Nucleus accumbens (tissue), 56 donors: ENCODE measurements at places on chromosomes 16 and 17.

DNA sequence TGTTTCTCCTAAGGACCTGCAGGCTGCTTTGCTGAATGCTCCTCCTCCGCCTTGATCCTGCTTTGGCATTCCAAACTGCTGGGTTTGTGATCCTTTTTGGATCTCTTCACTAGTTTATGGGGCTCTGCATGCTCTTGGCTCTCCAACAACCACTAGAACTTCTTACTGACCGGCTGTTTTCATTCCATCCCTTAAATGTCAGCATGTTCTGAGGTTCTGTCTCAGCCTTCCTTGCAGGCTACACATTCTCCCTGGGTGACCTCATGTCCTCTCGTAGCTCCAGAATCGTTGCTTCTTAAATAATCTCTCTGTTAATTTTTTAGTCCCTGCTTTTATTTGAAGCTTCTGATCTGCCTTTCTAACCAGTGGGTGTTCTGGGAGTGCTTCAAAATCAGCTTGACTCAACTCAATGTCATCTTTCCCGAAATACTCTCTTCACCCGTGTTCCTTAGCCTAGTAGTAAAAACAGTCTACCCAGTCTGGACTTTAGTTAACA lies 119.0 kb upstream of the HS3ST2 start:
- DNase-seq: no peak

- DNase-seq: no peak
These were observed 40.5 kb downstream of the ATP2C2 start for GRCh38 chr16:84408856-84409255.

GRCh38 chr17:78501241-78502036 lies 75.8 kb downstream of the DNAH17 start:
- DNase-seq: no peak

GRCh38 chr17:61420052-61420451 lies 20.4 kb downstream of the TBX2 start:
- no peak for DNase-seq

GRCh38 chr17:74340470-74341023 lies 14.5 kb downstream of the KIF19 start:
- DNase-seq: no peak

- DNase-seq: no peak
These were observed 4.7 kb upstream of the AANAT start for GRCh38 chr17:76462556-76463290.

GRCh38 chr17:750431-751037 lies 1.5 kb downstream of the GEMIN4 start:
- no peak for DNase-seq

DNA sequence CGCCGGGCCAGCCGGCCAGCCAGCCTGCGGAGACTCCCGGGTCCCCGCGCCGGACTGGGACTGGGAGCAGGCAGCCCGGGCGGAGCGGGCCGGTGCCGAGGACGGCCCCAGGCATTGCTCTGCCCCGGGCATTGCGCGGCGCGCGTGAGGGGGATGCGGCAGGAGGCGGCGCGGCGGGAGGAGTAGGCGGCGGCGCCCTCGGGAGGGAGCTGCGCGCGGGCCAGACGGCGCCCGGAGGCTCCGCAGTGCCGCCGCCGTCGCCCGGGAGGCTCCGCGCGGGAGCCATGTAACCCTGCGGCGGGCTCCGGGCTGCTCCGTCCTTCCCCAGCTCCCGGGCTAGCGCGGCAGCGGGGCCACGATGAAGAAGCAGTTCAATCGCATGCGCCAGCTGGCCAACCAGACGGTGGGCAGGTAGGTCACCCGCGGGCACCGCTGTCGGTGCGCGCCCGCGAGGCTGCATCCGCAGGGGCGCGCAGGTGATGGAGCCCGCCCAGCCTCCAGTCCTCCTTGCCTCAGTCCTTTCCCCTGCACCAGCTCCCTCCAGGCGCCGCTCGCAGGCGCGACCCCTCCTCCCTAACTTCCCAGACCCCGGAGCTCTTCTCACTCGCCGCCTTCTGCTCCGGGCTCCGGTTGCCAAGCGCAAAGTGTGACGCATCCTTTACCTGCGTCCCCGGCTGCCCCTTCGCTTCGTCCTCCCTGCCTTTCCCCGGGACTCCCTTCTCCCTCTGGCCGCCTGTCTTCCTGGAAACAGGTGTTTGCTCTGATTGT lies at the start of gene ARHGAP44:
Gene ARHGAP44 (plus strand): TSS at position 18 of the 768 bp plus-strand sequence. CDS start 341 bp downstream, at position 359.
- DNase-seq: no peak

DNA sequence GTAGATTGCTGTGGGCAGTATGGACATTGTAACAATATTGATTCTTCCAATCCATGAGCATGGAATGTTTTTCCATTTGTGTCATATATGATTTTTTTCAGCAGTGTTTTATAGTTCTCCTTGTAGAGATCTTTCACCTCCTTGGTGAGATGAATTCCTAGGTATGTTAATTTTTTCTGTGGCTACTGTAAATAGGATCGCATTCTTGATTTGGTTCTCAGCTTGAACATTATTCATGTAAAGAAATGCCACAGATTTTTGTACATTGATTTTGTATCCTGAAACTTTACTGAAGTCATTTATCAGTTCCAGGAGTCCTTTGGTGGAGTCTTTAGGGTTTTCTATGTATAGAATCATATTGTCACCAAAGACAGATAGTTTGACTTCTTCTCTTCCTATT lies 19.7 kb upstream of the CDR2 start:
- no peak for DNase-seq

GRCh38 chr17:49987681-49988441 lies 7.2 kb downstream of the DLX3 start:
- DNase-seq: no peak

DNA sequence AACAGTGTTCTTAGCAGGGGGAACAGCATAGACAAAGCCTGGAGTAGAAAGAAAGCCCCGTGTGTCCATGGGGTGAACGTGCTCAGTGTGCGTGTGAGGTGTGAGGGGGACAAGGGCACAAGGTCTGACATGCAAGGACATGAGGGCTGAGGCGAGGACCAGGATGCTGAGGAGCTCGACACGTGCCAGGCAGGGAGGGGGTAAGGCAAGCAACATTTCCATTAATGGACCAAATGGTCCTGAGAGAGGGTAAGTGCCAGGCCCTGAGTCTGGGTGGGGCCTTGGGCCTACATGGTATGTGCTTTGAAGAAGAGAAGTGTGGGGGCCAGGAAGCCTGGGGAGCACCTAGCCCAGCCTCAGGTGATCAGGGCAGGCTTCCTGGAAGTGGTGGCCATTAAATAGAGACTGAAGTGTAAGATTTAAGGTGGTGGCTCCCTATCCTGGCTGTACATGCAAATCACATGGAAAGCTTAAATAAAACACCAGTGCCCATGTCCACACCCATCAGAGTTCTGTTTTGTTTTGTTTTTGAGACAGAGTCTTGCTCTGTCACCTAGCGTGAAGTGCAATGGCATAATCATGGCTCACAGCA lies 29.3 kb downstream of the ADCY7 start:
- DNase-seq: no peak

- no peak for DNase-seq
These were observed 5.7 kb downstream of the CALB2 start for GRCh38 chr16:71364133-71364681.

GRCh38 chr17:66932311-66932710 lies 32.2 kb upstream of the CACNG4 start:
- no peak for DNase-seq

DNA sequence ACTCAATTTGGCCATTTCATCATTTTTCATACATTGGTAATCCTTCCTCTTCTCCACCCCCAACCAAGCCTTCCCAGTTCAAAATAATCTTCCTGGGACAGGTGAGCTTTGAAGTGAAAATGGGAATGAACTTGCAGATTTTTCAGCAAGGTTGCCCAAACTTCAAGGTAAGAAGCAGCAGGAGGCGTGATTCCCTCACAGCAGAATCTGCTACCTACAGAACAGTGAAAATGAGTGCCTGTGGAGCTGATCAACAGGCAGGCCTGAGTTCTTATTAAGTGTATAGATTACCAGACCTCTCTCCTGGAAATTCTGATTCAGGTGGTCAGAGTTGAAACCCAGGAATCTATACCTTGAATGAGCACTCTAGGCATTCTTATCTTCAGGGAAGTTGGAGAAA lies 356.6 kb downstream of the RBFOX1 start:
- no peak for DNase-seq
